Placental pericyte (primary cell): ENCODE measurements at places on chromosomes 2 and 18. TPM values are rescaled to one million over a fixed set of nuclear protein-coding genes. Genes with fewer than 3 reads are reported as not detected.

The SPAST gene
- 19.0 and 20.9 TPM in 2 replicates for total RNA-seq

The DSC3 gene
- under 0.01 and 0.14 TPM in 2 replicates for total RNA-seq

The KCNG2 gene
- not detected in 2 replicates for total RNA-seq

The MARCO gene
- total RNA-seq = not detected in 2 replicates

The C1GALT1C1L gene
- 0.29 TPM in 1 of 2 replicates, not detected in the other for total RNA-seq

The AQP12B gene
- not detected in 2 replicates for total RNA-seq

The CROCC2 gene
- total RNA-seq = not detected in 2 replicates

The UPP2 gene
- not detected in 2 replicates for total RNA-seq
